Fibroblast of gingiva (primary cell): ENCODE measurements at places on chromosomes 4 and X.
A peak's percentile ranks its signal among the peaks of the same experiment; 100 is the strongest.

DNA sequence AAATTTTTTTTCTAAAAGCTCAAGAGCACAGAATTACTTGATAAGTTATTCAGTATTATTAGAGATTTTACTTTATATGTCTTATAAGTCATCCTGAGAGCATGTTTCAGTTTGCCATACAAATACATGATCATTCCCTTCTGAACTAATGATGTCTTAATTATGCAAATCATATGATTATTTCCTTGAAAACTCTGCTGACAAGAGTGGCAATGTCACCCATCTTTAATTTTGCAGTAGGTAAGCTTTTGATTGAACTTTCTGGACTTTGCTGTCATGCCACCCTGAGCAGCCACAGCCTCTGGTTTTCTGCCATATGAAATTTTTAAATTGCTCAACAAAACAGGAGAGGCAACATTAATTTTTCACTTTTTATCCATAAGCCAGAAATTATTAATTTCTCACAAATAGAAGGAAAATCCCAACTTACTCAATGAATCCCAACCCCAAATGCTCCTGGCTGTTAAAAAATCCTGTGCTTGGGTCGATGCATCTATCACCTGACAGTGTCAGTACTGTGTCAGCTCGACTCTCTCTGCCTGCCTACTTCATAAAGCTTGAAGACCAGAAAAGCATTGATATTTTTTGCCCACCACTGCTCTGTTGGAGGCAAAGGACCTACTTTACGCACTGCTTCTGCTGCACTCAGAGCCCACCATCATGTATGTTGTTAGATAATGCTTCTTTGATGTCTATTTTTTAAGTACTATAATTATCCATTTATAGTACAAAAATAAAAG lies 11.6 kb upstream of the HADH start:
- DNase-seq = no peak

DNA sequence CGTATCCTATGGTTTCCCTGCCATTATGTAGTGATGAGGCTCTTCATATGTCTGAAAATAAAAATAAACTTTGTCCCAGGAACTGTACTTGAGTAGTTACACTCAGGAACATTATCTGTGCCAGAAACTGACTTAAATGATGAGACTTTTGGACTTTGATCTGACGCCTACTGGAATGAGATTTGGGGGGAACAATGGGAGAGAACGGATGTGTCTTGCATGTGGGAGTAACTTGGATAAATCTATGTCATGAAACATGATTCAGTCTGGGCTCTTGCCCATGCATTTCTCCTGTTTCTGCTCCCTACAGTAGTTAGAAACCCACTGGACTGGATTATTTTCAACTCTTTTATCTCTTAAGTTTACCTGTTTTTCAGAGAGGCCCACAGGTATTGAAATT lies 2351.4 kb downstream of the PCDH7 start:
- no peak for DNase-seq

- DNase-seq = no peak
These were observed 29.3 kb upstream of the TLR3 start for GRCh38 chr4:186039697-186040096.

DNA sequence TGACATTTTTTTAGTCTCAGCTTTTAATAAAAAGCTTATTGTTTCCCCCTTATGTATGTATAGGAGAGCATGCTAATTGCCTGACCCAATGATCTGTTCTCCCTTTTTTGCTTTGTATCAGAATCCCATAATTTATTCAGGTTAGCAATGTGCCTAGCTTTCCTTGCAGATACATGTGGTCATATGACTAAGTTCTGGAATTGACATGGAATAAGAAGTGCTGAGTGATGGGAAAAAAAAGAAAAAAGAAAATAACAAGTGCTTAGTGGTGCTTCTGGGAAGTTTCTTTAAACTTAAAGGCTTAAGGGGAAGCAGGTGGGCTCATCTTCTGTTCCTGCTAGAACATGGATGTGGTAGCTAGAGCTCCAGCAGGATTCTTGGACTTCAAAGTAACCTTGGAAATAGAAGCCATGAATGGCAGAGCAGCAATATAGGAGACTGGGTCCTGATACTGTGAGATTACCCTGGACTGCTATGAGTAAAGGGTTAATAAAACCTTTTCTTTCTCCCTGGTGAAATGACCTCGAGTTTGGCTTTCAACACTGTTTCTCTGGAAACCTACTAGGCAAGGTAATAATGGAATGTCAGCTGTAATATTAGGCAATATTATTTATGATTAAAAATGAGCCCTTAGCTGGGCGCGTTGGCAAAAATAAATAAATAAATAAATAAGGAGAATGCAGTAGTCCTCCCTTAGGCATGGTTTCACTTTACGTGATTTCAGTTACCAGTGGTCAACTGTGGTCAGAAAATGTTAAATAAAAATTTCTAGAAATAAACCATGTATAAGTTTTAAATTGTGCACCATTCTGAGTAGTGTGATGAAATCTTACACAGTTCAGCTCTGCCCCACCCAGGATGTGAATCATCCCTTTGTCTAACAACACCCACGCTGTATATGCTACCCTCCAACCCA lies 16.7 kb upstream of the RBM41 start:
- peak; percentile 29 for DNase-seq

DNA sequence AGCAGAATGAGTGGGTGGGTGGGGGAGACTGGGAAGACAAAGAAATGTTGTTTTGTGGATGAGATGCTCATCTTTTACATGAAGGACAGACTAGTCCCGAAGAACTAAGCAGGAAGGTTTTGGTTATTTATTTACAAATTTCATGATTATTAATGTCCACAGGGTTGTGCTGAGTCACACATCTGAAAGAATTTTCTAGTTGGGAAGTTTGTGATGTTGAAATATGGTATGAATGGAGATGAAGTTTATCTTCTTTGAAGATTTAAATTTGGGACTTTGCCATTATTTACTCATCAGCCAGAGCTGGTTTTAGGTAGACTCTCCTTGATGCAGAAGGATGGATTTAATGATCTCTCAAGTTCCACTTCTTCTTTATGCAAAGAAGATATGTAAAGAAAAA lies 75.5 kb downstream of the MOSPD2 start:
- DNase-seq = no peak

DNA sequence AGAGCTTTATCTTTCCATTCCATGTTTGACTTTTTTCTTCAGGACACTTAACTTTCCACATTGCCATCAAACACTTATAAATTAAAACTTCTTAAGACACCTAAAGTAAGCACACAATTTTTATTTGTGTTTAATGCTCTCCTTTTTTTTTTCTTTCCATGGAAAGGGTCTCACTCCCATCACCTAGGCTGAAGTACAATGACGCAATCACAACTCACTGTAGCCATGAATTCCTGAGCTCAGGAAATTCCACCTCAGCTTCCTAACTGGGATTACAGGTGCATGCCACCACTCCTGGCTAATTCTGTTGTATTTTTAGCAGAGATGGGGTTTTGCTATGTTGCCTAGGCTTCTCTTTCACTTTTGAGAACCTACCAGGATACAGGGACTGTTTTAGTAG lies 7.3 kb downstream of the SMR3A start:
- DNase-seq = no peak

- DNase-seq = peak; percentile 65
These were observed 132.5 kb downstream of the ARHGAP6 start for GRCh38 chrX:11533199-11533651.

- DNase-seq = peak; percentile 72
These were observed 4.7 kb upstream of the S100P start for GRCh38 chr4:6688879-6689505.

DNA sequence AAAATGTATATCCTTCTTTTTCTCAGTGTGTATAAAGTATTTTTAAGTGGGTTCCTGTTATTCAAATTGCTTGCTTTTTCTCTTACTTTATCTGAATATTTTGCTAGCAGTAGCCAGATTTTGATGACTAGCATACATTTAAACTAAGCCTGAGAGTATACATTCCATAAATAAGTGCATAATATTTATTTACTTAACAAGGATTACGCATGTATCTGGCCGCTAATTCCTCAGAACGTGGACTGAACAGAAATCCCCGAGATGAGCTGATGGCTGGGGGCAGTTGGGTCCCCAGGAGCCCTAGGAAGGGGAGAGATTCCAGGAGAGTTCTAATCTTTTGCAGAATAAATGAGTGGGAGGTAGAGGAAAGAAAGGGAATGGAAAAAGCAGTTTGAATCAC lies 91.0 kb downstream of the PHOX2B start:
- no peak for DNase-seq

GRCh38 chr4:175561696-175562095 lies 250.4 kb downstream of the GPM6A start:
- DNase-seq = no peak

GRCh38 chr4:76581077-76581962 lies 146.3 kb downstream of the SHROOM3 start:
- DNase-seq = peak; percentile 39

DNA sequence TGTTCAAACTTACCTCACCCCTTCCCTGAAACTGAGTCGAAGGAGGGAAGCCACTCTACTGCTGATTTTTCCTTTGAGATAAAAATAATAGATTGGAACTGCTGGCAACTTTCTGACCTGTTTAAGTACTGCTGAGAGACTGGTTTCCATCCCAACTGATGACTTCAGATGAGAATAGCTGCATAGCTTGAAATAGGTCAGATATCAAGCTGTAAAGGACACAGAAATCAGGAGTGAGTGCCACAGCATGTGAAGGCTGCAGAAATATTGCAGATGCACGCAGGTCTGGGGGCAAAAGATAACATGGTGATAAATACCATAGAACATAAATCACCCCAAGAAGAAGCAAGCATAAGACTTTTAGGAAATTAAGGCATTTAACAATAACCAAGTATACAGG lies 923.2 kb downstream of the SH3BGRL start:
- no peak for DNase-seq

- DNase-seq = peak; percentile 15
These were observed 137.9 kb upstream of the S100G start for GRCh38 chrX:16511796-16512776.

DNA sequence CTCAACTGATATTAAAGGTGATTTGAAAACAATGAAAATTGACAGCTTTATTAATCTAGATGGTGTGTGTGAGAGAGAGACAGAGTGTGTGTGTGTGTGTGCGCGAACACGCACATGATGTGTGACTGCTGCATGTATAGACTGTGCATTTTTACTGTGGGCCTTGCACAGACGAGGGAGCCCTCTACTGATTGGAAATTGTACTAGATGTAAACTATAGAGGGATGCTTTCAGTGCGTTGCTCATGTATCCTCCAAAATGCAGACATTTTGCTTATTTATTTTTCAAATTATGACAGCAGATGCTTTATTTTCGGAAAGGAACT lies 168.4 kb upstream of the GK2 start:
- peak; percentile 41 for DNase-seq

DNA sequence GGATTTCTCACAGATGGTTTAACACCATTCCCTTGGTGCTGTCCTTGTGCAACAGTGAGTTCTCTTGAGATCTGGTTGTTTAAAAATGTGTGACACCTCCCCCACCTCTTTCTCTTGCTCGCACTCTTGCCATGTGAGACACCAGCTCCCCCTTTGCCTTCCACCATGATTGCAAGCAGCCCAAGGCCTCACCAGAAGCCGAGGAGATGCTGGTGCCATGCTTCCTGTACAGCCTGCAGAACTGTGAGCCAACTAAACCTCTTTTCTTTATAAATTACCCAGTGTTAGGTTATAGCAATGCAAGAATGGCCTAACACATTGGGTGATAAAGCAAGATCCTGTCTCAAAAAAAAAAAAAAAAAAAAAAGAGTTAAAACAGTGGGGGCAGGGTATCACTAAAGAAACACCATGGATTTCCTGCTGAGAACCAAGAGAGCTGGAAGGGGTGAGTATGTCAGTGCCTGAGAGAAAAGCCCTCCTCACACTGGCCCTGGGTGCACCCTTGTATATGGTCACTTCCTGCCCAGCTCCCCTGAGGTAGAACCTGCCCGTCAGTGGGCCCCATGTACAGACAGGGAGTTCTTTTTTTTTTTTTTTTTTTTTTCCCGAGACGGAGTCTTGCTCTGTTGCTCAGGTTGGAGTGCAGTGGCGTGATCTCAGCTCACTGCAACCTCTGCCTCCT lies 46.4 kb downstream of the APOO start:
- no peak for DNase-seq

DNA sequence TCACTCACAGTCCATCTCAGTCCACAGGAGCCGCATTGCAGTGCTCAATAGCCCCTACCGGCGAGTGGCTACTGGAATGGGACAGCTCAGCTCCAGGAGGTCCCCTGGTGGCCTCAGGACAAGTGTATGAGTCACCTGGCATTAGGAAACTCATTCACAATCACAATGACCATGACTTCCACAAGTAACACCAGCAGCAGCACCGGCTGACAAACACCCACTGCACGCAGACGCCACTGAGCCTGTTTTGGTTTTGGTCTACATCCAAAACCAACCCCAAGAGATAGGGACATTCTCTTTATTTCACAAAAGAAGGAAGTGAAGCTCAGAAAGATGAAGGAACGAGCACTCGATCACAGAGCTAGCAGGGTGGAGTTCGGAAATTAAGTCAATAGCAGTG lies 8.1 kb downstream of the JAKMIP1 start:
- DNase-seq = no peak

DNA sequence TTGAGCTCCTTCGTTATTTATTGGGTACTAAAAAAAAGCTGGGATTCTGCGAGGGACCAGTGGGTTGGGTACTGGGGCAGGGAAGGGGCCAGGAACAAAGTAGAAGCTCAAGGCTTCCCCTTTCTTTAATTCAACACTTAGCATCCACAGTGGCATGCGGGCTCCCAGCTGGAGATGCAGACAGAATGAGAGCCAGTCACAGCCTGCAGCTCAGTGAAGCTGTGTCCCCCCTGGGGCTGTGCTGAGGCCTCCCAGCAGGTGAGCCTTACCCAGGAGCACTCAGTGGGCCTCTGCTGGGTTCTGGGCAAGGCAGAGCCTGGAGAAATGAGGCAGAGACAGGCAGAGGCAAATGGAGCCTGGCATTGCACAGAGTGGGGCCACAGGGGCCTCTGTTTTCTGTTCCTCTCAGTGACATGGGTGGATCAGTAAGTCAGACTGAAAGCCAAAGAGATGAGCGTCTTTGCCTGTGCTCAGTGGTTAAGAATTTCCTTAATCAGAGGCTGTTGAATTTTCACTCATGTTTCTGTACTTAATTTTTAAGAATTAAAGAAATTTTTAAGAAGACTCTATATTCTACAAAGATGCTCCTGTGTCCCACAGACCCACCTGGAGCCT lies 181.4 kb upstream of the RBPJ start:
- DNase-seq = no peak

DNA sequence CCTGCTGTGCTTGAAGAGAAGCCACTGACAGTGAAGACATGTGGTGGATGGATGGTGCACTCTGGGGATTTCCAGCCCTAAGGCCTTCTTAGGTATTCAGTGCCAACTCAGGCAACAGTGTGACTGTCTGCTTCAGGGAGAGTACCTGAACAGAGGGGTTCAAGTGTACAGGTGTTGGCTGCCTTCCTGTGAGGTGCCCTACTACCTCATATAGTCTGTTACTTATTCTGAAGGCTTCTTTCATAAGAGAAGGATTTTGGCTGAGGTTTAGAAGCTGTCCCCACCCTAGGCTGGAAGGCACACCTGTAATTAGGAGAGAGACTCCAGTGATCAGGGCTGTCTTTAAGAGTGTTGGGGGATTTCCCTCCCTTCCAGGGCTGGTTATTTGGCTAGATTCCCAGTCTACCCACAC lies 1.8 kb downstream of the FTHL17 start:
- DNase-seq = no peak

DNA sequence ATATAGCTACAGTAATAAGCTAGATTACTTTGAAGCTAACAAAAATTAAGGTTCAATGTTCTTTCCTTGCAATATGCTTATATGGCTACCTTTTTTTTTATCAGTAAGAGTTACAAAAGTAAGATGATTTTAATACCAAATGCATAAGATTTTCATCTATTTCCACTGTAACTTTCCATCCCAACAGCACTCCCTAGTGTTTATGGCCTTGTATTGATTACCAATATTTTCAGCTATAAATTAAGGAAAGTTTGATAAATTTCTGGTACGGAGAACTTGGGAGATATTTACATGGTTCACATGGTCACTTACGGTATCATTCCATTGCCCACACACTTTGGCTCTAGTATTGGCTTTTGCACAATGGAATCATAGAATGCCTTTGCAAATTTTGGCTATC lies 448.9 kb upstream of the PABPC4L start:
- no peak for DNase-seq
